ENCODE measurements at places on chromosomes 2 and 18.

DNA sequence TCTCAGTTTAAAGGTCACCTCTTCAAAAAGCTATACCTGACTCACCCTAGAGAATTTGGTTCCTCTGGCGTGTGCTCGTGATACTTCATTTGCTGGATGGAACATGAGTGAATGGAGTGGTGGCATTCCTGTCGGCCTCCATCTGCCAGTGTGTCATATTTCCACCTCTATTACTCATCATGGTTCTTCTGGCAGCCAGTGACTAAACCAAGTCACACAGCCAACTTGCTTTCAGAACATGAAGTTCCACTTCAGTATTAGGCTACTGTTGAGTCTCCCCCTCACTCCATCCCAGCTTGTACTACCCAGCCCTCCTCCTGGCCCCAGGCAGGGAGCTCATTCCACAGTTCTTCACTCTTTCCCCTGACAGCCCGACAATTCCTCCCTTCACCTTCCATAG is 169.8 kb downstream of the MREG start:
- DNase-seq = no peak

DNA sequence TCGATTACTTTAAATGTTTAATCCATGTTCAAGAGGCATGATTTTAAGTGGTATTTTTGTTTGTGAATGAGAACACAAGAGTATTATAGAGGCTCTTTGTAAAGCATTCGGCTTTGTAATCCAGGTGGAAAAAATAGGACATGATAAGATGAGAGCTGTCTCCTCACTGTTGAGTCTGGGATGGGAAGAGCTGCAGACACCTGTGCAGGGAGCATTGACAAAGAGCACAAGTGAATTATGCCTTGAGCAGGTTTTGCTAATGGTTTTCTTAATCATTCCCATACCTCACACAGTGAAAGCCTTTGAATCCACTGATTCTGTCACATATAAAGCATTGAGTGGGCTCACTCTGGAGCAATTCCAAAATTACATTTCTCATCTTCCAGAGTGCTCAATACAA is 9.6 kb downstream of the COL6A3 start:
- no peak for DNase-seq

DNA sequence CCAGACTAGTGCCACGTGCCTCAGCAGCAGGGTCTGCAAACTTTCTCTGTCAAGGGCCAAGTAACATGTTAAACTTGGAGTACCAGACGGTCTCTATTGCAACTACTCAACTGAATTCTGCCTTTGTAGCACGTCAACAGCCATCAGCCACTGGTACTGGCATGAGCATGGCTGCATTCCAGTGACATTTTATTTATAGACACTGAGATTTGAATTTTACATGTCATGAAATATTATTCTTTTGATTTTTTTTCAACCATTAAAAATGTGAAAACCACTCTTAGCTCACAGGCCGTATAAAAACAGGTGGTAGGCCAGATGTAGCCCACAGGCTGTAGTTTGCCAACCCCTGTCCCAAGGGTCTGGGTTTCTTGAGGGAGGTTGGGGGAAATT is 199.7 kb downstream of the TPGS2 start:
- DNase-seq = no peak

- DNase-seq = no peak
Measured at GRCh38 chr18:51907687-51908597, 432.1 kb upstream of the DCC start.

DNA sequence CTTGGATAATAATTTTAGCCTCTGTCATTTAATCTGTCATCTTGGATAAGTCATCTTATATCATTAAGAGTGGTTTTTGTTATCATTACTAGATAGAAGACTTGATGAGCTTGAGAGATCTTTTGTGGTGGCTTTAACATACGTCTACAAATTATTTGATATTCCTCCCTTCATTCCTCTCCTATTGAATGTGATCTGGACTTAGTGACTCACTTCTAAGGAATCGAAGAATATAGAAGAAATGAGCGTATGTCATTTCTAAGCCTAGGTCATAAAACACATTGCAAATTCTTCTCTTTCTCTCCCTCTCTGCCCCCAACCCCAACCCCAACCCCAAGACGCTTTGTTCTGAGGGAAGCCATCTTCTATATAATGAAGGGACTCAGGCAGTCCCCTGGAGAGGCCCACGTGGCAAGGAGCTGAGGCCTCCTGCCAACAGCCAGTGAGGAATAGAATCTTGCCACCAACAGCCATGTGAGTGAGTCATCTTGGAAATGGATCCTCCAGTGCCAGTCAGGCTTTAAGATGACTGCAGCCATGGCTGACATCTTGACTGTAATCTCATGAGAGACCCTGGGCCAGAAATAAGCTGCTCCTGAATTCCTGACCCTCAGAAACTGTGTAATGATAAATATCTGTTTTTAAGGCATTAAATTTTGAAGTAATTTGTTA is 221.6 kb upstream of the SP5 start:
- DNase-seq = no peak

DNA sequence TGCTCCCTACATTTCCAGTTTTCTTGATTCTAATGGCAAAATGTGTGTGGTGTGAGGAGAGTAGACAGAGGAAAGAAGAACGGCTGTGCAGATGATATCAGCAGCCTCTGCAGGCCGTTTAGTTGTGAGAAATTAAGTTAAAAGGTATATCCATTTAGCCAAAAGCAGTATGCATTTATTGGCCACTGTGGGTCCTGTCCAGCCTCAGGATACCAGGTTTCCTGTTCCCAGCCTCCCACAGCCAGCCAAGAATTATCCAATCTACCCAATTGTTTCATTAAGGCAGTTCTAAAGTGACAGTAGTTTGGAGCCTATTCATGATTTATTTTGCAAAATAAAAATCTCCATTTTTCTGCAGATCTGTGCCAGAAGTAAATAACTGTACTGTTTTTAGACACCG is 107.5 kb downstream of the TMEM18 start:
- DNase-seq = no peak

GRCh38 chr2:156347431-156347830 is 14.9 kb upstream of the NR4A2 start:
- DNase-seq = no peak

- no peak for DNase-seq
Measured at GRCh38 chr2:202032846-202033316, 774 bp upstream of the FZD7 start.

DNA sequence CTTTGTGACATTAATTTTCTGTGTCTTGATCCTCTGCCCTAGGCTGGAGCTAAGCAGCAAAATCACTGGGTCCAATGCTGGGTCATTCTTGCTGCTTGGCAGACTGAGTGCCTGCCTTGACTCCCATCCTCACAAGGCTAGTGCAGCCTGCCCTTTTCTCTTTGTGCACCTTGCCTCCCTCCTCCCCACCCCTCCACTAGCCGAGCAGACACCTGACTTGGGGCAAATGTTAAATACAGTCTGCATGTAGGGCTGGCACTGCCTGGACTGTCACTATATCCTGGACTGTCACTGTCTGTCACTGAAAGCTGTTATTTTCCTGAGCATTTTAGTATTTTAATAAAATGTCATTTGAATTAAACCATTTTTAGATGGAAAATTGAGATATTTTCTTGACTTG is 33.4 kb downstream of the MAPRE2 start:
- DNase-seq = no peak

GRCh38 chr2:167681234-167682015 is 566.0 kb downstream of the STK39 start:
- DNase-seq = no peak

DNA sequence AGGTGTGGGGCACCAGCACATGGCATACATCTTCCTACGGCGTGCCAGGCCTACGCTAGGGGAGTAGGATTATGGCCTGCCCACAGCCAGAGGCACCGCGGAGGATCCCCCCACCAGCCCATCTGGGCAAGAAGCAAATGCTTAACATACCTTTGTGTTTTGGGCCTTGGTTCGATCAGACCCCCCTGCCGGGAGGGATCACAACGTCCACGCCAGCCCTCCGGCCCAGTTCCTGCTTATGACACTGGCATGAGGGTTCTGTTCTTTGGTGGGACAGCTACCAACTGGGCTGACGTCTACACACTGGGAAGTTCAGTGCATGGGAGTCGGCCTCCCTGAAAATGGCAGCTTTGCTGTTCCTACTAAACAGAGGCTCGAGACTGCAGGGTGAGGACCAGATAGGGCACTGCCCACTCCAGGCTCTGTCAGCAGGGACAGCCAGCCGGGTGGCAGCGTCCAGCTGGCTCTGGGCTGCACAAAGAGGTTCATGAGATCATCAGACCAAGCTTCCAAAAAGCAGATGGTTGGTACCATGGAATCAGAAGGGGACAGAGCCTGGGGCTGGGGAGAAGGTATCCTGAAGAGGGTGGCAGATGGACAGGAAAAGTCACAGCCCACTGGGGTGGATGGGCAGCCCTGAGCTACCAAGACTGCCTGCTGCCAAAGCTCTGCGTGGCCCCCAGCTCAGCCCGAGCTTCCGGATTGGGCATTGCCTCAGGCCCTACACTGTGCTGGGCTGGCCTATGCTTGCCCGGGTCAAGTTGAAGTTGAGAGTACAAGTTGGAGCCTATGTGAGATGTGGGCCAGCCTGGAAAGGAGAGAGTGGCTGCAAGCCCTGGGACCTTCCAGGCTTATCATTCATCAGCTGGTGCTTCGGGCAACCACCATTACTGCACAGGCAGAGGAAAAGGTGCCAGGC is 61.7 kb upstream of the TEX51 start:
- DNase-seq = no peak

GRCh38 chr2:117714745-117715417 is 99.6 kb upstream of the DDX18 start:
- no peak for DNase-seq

- no peak for DNase-seq
Measured at GRCh38 chr2:70467831-70468779, 85.5 kb downstream of the TGFA start.

- no peak for DNase-seq
Measured at GRCh38 chr2:14715600-14715999, 83.1 kb downstream of the LRATD1 start.

- no peak for DNase-seq
Measured at GRCh38 chr2:68375582-68375981, 10.5 kb downstream of the PLEK start.
